ENCODE measurements at places on chromosomes 4 and X.
A peak's percentile ranks its signal among the peaks of the same experiment; 100 is the strongest.

DNA sequence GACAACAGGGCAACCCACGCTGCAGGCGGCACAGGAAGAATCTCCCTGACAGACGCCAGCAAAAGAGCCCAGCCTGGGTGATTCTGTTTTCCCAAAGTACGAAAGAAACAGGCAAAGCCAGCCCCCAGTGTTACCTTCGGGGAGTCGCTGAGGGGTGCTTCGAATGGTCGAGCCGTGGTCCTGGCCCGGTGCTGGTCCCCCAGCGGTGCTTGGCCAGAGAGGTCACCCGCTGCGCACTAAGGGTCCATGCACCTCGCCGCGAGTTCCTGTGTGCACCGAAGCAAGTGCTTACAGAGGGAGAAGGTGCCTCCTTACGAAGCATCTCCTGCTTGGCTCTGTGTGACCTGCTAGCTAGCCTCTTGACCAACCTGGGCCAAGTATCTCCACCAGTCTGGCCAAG lies 77.1 kb downstream of the HMX1 start:
- no peak for DNase-seq

DNA sequence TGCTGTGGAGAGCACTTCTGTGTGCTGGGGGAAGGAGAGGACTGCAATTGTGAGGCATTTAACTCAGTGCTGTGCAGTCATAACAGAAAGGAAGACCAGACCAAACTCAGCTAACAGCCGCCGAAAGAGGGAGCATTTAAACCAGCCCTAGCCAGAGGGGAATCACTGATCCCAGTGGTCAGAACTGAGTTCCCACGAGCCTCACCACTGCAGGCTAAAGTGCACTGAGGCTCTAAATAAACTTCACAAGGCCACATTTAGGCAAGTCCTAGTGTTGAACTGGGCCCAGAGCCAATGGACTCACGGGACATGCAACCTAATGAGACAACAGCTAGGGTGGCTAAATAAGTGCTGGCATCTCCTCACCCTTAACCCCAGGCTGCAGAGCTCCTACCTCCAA lies 20.4 kb downstream of the IQCM start:
- DNase-seq: no peak

DNA sequence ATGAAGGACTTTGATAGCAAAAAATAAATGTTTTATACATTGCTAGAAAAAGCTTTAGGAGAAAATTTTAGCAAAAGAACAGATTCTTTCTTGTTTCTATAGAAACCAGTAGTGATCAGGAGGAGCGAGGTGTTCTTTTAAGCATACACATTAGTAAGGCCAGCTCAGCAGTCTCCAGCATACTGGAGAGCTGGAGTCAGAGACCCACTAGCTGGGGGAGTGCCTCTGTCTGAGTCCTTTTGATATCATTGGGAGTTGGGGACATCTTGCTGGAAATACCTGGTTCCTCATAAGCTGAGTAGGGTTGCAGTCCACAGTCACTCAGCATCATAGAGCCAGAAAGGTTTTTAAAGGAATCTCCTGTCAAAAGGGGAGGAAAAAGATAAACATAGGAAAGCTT lies 67.4 kb downstream of the AFF2 start:
- DNase-seq: no peak

- no peak for DNase-seq
These were observed 602.0 kb upstream of the CPEB2 start for GRCh38 chr4:14400307-14400706.

GRCh38 chr4:114364857-114365256 lies 233.8 kb upstream of the UGT8 start:
- DNase-seq: no peak

- DNase-seq: no peak
These were observed 71.0 kb downstream of the RAPGEF2 start for GRCh38 chr4:159173886-159174285.

GRCh38 chr4:175443547-175443946 lies 368.5 kb downstream of the GPM6A start:
- DNase-seq: no peak

DNA sequence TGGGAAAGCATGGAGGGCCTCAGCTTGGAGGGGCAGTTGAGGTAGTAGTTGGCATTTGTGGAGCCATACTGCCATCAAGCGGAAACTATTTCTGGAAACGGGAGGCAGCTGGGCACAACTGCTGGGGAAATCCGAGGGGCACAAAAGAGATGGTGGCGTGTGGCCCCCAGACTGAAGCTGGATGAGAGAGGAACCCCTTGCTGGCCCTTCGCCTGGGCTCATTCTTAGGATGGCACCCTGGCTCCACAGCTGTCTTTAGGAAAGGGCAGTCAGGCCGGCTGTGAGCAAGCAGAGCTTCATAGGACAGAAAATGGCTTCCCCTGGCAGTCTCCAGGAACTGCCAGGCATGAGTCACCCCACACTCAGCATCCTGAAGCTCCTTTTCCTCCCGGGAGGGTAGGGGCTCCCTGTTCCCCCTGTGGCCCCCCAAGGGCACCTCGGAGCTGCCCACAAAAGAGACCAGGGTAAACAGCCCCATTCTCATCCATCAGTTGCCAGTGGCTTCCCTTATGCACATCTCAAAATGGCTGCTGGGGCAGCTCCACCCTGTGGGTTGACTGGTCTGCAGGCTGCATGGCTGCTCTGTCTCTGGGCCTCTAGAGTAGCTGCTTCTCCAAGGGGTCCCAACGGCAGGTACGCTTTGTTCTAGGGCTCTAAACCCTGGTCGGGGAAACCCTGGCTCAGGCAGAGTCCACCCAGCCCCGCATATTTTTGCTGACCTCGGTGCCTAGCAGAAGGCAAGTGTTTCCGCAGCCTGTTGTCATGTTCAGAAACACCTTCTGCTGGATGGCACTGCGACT lies 64.7 kb downstream of the NBDY start:
- DNase-seq: no peak

DNA sequence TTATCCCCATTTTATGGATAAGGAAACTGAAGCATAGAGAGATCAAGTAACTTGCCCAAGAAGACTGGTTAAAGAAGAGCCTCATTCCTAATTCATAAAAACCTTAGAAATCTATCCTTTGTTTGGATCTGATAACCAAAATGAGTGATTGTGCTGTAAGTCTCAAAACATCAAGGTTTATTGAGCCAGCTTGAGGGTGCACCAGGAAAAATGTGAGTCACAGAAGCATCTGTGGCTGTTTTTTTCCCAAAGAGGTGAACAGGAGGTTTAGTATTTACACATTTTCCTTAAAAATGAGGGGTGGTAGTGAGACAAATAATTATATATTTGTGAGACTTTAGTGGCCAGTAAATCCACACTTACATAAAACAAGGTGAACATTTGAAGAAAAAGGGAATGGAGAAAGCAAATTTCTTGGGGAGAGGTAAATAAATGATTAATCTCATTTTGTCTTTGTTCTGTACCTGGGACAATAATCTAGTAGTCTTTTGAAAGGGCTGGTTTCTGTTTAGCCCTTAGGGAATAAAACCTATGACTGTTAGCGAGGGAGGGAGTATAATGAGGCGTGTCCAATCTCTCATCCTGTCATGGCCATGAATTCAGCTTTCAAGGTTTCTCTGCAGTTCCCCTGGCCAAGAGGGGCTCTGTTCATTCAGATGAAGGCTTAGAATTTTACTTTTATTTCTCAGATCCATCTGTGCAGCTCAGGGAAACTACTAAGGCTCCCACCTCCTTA lies 12.2 kb upstream of the FMR1 start:
- DNase-seq: no peak

GRCh38 chrX:2542826-2543521 lies 42.2 kb upstream of the DHRSX start:
- DNase-seq: no peak

DNA sequence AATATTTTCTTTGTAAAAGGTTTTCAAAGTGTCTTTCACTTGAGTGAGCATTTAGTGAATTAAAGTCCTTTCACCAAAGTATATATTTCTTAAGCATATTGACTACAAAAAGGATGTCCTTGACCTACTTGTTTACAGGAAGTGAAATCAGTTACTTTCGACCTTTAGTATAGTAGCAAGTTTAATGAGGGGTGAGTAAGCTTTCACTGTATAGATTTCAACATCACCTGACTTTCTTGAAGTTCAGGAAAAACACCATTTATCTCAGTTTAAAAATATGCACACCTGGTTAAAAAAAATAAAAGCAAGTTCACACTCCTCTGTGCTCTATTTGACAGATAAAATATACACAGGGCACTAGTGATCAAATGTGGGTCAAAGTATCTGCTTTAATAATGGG lies 88.1 kb downstream of the CCSER1 start:
- DNase-seq: no peak

- DNase-seq: no peak
These were observed 1.2 kb upstream of the TMEM33 start for GRCh38 chr4:41933997-41934503.

- DNase-seq: no peak
These were observed 2.4 kb downstream of the AGTR2 start for GRCh38 chrX:116172976-116173375.

DNA sequence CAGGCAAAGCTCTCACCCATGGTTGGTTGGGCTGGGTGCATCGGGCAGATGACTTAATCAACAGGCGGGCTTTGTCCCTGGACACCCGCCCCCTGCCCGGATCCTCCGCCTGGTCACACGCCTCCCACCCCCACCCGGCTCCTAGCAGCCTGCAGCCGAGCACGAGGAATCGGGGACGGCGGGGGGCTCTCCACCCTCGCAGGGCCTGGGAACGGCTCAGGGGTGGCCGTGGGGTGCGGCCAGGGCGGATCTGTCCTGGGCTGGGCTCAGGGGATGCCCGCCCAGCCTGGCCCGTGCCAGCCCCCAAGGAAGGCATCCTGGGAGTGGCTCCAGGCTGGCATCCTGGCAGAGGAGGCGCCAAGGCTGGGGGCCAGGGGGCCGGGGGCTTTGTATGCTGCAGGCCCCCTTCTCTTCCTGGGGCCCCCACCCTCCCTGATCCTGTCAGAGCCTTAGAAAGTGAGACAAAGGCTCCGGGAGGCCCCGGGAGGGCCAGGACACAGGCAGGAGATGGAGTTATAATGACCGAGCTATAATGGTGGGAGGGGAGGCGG lies 32.5 kb upstream of the FGFR3 start:
- DNase-seq: no peak

DNA sequence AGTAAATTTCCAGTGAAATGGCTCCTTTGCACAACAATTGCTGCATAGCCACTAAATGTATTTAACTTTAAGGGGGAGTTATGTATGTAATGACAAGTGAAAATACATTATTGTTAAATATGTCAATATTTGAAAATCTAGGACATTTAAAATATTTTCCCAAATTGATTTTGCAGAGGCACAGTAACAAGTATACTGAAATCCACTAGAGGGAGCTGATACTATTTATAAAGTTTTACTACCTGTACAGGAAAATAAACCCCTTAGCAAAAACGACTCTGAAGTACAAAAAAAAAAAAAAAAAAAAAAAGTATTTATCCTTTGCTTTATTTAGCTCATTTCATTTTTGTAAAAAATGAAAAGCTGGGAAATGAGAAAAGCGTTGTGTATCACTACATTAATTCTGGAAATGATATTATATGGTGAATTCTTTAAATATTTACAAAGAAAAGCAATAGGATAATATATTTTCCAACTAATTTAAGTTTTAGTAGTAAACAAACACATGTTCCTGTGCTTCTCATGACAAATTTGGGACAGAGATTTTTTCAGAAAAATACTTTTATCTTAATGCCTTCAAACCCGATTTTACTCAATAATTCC lies 727.7 kb downstream of the DMD start:
- DNase-seq: peak; percentile 20

- DNase-seq: no peak
These were observed 5.5 kb upstream of the UGT2B17 start for GRCh38 chr4:68581383-68582338.

- no peak for DNase-seq
These were observed 359.1 kb upstream of the PABPC4L start for GRCh38 chr4:134560728-134561127.

DNA sequence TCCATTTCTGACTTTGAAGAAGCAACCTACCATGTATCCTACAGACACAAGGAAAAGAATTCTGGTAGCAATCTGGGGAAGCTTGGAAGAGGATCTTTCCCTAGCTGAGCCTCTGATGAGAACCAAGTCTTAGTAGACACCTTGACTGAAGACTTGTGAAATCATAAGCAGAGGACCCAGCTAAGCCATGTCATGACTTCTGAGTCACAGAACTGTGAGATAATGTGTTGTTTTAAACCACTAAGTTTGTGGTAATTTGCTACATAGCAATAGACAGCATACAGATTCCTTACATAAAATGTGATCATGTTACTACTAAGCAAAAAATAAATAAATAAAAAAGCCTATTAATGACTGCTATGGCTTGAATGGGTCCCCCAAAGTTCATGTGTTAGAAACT lies 71.3 kb upstream of the ANKRD50 start:
- no peak for DNase-seq

DNA sequence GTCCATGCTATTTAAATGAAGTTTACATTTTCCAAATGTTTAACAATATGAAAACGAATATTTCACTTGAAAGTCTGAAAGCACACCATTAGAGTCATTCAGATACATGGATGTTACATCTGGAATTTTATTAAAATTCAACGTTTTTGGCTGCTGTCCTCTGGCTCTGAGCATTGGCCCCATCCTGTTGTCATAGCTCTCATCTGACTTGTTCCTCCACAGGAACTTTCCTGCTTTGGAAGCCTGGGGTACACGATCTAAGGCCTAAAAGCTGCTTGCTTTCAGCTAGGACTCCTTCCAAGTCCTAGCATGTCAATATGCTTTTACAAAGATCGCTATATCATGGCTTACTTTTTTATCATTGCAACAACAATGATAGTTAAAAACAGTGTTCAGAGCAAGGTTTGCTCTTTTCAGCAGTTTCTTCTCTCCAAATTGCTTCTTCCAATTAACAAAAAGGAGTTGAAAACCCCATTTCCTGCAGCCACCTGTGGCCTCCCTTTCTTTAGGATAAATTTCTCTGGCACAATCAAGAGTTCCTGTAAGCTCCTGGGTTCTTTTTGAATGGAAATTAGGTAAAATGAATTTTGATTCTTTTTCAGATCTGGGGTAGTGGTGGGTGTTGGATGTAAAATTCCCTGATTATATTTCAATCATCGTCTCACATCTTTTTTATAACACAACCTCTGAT lies 413.4 kb upstream of the AGA start:
- no peak for DNase-seq

DNA sequence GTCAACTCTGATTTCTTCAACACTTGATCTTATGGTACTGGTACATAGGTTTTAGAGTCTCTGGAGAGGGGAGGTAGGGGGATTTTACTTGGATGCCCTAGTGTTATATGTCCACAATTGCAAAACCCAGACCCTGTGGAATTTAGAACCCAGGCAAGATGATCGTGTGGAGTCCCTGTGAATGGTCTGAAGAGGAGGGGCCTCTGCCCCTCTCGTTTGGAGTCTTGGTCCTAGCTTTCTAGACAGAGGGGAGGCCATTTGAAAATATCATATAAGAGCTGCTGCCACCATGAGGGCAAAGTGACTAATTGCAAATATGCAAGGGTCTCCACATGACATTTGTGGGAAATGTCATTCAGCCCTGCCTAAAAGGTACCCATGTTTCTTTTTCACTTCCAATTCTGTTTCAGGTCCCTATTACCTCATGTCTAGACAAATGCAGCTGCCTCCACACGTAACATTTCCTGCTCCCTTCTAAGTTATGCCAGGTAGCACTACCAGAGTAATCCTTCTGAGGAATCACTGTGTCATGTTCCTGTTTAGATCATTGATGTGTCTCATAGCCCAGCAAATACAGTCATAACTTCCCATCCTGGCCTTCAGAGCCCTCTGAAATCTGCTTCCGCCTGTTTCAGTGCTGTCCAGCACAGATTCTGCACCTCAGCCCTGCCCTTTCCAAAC lies 126.8 kb downstream of the KLHL8 start:
- DNase-seq: peak; percentile 65

- DNase-seq: no peak
These were observed 54.6 kb downstream of the C4orf50 start for GRCh38 chr4:5963611-5964010.
